CD4-positive, alpha-beta T cell treated with Interleukin-15 for 4 hours (primary cell): ENCODE measurements at places on chromosomes 2 and 18.

DNA sequence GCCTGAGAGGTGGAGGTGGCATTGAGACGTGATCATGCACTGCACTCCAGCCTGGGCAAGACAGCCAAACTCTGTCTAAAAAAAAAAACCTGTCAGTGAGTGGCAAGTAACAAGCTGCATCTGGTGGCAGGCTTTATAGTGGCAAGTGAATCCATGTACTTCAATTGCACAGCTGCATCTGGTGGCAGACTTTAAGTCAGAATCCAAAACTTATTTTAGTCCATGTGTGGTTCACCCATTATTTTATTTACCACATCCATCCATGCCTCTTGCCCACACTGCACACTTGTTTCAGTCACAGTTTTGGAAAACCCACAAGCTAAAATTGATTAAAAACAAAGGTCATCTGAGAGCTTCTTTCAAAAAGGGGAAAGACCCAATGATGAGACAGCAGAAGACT, 1636.4 kb upstream of the NXPH2 start:
- no peak for DNase-seq

DNA sequence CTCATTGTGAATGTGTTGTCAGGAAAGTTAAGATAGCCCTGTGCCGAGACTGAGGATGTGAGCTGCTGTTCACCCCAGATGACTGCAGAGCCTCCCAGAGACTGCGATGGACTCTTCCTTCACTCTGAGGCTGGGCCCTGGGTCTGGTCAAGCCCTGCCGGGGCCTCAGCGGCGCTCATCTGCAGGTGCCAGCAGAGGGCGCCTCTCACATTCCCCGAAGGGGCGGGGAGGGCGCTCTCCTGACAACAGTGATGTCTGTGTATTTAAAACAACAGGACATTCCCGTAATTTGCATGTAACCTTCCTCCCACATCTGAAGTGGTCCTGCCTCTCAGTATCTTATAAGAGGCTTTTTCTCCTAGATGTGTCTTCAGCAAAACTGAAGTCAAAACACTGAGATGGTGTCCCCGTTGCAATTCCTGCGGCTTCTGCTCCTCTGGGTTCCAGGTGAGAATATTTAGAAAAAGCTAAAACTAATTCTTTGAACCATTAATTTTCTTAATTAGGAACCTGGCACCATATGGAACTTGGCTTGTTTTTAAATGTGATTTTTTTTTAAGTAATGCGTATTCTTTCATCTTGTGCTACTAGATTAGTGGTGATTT, 1377.9 kb downstream of the RPIA start:
- no peak for DNase-seq

GRCh38 chr2:134253804-134254203, at the start of gene MGAT5:
Gene MGAT5 (plus strand): TSS chr2:134254072. CDS start chr2:134254404, 332 bp downstream.
- no peak for DNase-seq

DNA sequence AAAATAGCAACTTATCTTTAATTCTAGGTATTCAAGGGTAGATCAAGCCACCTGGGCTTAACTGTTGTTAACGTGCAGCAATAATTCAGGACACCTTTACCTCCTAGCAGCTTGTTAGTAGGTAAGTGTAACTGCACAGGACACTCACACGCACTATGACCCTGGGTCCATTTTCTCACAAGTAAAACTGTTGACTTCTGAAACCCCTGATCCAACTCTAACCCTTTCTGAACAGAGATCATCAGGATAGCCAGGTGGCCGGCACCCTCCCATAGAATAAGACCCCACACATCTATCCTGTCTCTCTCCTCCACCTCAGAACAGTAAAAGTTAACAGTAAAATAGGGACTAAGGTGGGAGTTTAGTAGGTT, 610 bp downstream of the SPC25 start:
- no peak for DNase-seq

- DNase-seq = no peak
Measured at GRCh38 chr2:28469947-28470535, 25.8 kb upstream of the PLB1 start.

DNA sequence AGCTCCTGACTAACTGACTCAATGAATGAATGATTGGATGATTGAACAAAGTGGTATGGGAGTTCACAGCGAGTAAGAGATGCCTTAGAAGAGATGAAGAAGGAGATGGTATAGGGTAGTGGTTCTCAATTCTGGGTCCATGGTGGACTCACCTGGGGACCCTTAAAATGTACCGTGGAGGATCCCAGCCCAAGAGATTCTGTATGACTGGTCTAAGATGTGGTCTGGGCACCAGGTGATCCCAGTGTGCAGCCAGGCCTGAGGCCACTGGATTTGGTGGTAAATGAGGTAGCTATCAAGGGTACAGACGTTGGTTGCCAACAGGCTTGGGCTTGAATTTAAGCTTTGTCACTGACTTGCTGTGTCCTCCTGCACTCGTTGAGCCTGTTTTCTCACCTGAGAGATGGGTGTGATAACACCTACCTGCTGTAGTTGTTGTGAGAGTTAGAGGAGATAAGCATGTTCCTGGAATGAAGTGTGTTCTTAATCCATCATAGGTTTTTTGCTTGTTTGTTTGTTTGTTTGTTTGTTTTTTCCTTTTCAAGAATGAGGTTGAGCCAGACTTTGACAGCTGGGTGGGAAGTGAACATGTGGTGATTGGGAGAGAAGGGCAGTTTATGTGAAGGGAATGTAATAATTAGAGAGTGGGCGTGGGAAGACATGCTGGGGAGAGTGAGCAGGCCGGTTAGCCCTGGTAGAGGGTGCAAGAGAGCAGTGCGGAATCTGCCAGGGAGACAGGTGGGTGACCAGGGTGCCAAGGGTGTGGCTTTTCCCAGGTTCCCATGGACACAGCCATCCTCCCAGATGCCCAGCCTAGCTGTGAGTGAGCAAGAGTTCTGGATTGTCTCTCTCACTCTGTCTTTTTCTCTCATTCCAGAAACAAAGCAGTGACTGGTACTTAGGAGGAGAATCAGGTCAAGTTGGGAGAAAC, 31.4 kb upstream of the IL1B start:
- DNase-seq = no peak

GRCh38 chr2:168999668-169000213, 31.4 kb downstream of the ABCB11 start:
- DNase-seq = no peak

DNA sequence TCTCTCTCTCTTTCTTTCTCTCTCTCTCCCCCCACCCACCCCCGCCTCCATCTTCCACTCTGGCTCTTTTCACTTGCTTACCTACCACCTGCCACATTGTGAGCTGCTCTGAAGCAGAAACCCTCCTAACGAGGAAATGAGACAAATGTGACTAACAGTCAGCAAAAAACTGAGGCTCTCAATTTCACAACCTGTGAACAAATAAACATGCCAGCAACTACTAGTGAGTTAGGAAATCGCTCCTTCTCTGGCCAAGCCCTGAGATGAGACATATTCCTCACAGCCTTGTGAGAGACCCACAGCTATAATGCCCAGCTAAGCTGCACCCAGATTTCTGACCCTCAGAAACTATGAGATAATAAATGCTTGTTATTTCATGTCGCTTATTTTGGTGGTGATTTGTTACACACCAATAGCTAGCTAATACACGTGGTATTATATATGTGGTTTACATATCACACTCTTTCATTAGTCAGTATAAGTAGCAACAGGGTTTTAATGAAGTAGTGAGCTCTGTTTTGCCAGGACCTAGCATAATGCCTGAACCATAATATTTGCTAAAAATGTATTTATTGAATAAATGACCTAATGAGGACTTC, 8.4 kb upstream of the ZNF521 start:
- DNase-seq = no peak

DNA sequence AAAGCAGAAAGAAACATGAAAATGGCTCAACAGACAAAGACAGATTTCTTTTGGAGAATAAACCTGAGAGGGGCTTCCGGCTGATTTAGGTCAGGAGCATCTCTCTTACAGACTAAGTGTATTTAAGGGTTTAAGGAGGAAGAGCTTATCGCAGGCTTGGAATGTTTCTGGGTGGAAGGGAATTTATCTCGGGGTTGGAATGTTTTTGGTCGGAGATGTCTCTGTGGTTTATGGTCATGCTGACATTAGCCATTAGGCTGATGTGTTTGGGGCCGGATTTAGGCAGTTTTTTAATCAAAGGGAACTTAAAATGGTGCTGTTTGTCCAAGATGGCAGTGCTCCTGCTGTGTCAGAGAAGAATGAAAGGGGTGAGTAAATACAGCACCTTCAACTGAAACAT, 14.4 kb upstream of the PSMA8 start:
- DNase-seq = no peak

- no peak for DNase-seq
Measured at GRCh38 chr2:83055376-83056010, 1403.6 kb downstream of the SUCLG1 start.

DNA sequence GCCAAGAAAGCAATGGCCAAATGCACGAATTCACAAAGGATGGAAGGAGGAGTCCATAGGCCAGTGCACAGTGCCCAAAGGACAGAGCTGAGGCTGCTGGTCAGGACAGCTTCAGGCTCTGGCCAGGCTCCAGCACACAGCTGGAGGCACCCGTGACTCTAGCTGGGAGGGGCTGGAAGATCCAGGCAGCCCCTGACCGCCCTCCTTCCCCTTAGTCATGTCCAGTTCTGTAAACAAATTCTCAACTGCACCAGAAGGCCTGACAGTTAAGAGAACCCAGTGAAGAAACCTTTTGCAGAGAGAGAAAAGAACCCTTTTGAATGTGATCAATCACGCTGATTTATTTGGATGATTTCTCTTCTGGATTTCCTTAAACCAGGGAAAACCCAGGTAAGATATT, 7.7 kb upstream of the YWHAQ start:
- DNase-seq = no peak
